ENCODE measurements at places on chromosomes 7 and 10. TPM values are rescaled to one million over a fixed set of nuclear protein-coding genes. Genes with fewer than 3 reads are reported as not detected.

The NAT16 gene
- not detected for total RNA-seq

DNA sequence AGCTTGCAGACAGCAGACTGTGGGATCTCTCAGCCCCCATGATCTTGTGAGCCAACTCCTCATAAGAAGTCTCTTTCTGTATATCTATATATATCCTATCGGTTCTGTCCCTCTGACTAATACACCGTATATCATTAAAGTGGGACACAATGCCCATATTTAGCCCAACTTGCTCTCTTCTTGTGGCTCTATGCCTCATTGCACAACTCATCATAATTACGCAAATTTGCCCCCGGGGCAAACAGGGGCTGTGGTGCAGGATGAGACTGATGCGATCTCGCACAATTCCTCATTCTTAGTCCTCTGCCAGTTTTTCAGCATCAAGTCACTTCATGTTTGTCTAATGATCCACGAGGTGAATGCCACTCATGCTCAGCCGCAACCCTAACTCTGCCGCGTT is 183.2 kb downstream of the PRPF18 start:
- H3K4me3 ChIP-seq = no peak overlapping the region
- no peaks in the 10 kb centered on the region for H3K36me3 ChIP-seq
- peak; percentile 56 for DNase-seq
- no peaks in the 10 kb centered on the region for H3K27me3 ChIP-seq
- peaks cover 31% of the 10 kb centered on the region for H3K4me1 ChIP-seq

- H3K4me3 ChIP-seq = no peak overlapping the region
- DNase-seq = peak; percentile 3
- H3K27me3 ChIP-seq = peaks cover 3% of the 10 kb centered on the region
- H3K27ac ChIP-seq = no peak overlapping the region
- no peaks in the 10 kb centered on the region for H3K4me1 ChIP-seq
These were observed 387.2 kb downstream of the TCERG1L start for GRCh38 chr10:130924138-130924819.

The KCP gene
- total RNA-seq = 9.9 TPM

All from PC-9 (cell line).